ENCODE measurements at places on chromosomes 3 and 15.

DNA sequence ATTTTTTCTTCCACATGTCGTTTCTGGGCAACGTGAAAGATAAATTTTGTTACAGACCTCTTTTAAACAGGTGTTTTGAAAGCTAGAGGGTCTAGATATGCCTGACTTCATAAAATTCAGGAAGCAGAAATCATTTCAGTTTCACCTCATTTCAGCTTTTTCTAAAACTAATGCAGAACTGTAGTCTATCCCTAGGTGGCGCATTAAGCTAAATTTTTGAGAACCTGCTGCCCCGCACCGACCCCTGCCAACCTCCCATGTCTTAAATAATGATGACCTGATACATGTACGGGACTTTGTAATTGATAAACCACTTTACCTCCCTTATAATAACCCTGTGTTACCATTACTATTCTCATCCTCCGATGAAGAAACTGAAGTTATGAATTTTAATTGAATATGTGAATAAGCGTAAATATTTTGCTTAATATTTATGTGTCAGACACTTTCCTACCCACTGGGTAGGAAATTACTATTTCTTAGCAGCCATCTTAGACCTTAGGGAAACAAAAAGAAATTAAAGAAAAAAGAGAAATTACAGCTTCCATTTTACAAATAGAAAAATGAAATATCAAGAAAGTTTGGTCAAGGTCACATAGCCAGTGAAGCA is 78.7 kb upstream of the GCNT3 start:
- peak; percentile 15 for DNase-seq

DNA sequence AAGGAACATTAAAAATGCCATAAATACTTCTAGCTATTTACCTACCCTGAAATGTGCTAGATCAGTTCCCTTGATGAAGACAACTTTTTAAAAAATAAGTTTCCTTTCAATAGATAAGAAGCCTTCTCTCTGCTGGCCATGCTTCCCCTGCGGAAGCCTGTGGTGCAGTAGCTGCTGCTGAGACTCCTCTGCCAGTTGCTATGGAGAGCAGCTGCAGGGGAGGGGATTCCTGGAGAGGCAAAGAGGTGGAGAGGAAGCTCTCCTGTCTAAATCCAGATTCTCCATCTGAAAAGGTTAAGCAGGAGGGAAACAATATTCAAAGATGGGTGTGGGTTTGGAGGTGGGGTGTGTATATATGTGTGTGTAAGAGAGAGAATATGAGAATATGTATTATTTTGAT is 69.8 kb upstream of the BFSP2 start:
- peak; percentile 18 for DNase-seq

GRCh38 chr15:20642054-20642767 is 100.6 kb upstream of the GOLGA6L6 start:
- DNase-seq, result no peak

DNA sequence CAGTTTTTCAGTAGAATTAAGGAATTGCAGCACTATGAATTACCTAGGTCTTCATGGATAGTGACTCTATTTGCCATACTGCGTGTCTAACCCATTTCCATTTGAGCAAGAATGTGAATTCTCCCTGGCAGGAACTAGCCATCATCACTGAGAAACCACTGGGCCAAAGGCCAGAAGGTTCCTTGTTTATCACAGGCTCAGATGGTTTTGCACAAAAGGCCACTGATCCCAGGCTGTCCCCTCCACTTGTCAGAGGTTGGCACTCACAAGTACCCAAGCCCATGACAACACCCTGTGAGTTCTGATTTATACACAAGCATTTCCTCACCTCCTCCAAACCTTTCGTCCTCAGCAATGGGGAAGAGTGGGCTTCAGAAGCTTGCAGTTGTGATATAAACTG is 131.8 kb downstream of the FOXB1 start:
- no peak for DNase-seq

GRCh38 chr3:33139996-33140395 is 26.2 kb downstream of the CRTAP start:
- DNase-seq, result no peak

Measured in neuronal stem cell (in vitro differentiated cells).